ENCODE measurements at places on chromosomes 5 and 9.

DNA sequence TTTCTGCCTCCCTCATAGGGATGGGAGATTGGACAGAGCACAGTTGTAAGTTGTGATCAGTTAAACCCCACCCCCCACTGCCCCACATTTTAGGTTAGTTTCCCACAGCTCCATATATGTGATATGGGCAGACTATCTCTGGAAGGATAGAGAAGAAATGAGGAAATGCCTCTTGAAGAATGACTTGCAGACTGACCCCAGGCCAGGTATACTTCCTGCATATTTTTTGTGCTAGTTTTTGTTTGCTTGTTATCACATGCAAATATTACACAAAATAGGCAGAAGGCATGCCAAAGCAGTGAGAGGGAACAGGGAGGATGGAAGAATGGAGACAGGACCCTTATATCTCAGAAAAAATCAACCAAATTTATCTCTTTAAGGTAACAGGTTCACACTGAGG is 10.1 kb upstream of the GLRX start:
- no peak for DNase-seq

DNA sequence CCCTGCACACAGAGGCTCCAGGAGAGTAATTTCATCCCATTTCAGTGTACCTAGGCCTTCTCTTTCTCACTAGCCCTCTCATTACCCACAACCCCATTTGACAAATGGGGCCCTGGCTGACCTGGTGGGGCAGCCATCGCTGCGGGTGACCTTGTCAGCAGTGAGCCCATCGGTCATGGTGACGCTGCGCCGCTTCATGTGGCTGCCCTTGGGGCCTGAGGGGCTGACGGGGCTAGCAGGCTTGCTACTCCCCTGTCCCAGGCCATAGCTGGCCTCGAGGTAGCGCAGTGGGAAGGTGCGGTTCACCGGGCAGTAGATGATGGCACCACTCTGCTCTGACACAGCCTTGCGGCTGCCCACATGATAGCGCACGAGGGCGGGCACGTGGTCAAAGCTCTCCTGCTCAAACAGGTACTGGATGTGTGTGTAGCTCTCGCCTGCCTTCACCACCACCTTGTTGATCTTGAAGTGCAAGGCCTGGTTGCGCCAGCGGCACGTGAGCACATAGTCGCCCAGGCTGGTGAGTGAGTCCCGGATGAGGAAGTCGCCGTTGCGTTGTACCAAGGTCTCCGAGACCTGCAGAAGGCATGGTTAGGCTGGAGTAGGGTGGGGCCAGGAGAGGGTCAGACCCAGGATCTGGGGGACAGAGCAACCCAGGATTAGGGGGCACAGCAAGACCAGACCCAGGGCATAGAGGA is 14.1 kb upstream of the TOR2A start:
- DNase-seq: no peak

- DNase-seq: no peak
Observed at GRCh38 chr5:96157077-96157780, 195.6 kb upstream of the ELL2 start.

GRCh38 chr9:20436476-20437195 is 185.7 kb downstream of the MLLT3 start:
- no peak for DNase-seq
